SK-N-SH (cell line): ENCODE measurements at places on chromosomes 3 and 15. TPM values are rescaled to one million over a fixed set of nuclear protein-coding genes. Genes with fewer than 3 reads are reported as not detected.

- DNase-seq: no peak
Measured at GRCh38 chr3:187456250-187456649, 88.1 kb downstream of the RTP4 start.

DNA sequence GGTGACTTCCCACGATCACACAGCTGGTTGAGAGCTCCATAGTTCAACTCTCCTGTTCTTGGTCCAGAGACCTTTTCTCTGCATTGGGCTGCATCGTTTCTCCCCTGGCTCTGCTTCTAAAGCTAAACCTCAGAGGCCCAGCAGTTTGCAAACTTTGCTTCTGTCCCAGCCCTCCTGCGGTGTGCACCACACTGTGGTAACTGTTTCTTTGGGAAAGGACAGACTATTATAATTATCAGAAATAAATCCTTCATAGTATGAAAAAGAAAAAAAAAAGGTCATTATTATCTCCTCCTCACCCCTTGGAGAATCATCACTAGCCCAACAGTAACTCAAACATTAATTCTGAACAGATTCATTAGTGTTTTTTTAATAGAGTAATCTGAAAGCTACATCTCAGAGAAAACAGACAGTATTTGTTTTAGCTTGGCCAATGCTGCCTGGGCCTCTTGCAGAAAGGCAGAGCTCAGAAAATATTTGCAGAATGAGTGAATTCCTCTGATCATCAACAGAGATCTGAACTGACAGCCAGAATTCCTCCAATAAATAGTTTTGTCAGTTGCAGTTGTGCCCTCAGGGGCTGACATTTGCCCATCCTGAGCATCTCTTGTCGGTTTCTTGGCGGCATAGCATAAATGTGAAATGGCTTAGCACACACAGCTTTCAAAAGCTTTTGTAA, 52.9 kb downstream of the BFSP2 start:
- no peak for DNase-seq

DNA sequence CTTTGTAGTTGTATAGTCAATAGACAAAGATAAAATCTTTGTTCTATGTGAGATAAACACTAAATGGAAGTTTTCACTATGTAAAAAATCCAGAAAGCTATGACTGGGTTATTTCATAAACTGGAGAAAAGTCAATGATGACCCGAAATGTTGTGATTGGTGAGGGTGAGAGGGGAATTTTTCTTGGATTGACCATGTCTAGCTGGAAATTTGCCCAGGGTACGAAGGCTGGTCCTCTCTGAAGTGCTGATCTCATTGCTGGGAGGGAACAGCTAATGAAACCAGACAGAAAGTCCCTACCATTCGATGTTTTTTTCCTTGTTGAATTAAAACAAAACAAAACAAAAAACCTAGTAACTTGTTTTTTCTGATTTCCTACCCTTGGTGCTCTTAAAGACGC, 14.3 kb downstream of the TPRG1 start:
- DNase-seq: no peak

Gene CLRN1
- polyA plus RNA-seq: not detected in 2 replicates

GRCh38 chr15:33059184-33059583, 135.3 kb downstream of the FMN1 start:
- no peak for DNase-seq

Gene SERPINI2
- not detected in 2 replicates for polyA plus RNA-seq
